ENCODE measurements at places on chromosomes 7 and 10. TPM values are rescaled to one million over a fixed set of nuclear protein-coding genes. Genes with fewer than 3 reads are reported as not detected.

The ARL3 gene
- total RNA-seq = 8.4 TPM

The POR gene
- total RNA-seq = 128 TPM

The DNAJC12 gene
- 2.3 TPM for total RNA-seq

The WEE2 gene
- not detected for total RNA-seq

The ELAPOR2 gene
- 2.2 TPM for total RNA-seq

The C10orf143 gene
- 1.0 TPM for total RNA-seq

The IFIT1B gene
- under 0.01 TPM for total RNA-seq

The C10orf71 gene
- total RNA-seq = not detected

Measured in bronchial smooth muscle cell (primary cell).